Activated T-cell treated with anti-CD3 and anti-CD28 coated beads, Interleukin-2, amount 50 U/mL, for 1 hour (primary cell): ENCODE measurements at places on chromosomes 16 and 17.

GRCh38 chr17:1627982-1628855 lies at the start of gene SLC43A2:
Gene SLC43A2, minus strand, starts transcription at chr17:1628834. Its CDS starts 960 bp downstream, at chr17:1627874.
- DNase-seq: peak; percentile 77

- DNase-seq: no peak
Measured at GRCh38 chr17:64538508-64539130, 31.8 kb downstream of the CEP95 start.

DNA sequence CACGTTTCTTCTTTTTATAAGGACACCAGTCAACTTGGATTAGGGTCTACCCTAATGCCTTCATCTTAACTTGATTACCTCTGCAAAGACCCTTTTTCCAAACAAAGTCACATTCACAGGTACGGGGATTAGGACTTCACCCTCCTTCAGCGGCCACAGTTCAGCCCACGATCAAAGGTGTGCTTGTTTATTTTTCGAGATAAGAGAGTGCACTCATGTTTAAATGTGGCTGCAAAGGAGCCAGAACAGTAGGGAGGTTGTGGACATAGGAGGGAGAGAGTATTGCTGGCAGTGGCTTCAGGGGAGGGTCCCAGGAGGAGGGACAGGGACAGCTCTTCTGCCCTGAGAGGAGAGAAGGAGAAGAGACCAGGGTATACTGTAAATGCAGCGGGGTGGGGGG lies 46.7 kb downstream of the MGAT5B start:
- DNase-seq: no peak

- peak; percentile 41 for DNase-seq
Measured at GRCh38 chr16:57720142-57720575, 15.4 kb upstream of the KATNB1 start.

GRCh38 chr16:57984443-57985203 lies 13.7 kb upstream of the CNGB1 start:
- DNase-seq: peak; percentile 92

GRCh38 chr16:50684823-50685461 lies 3.8 kb upstream of the SNX20 start:
- peak; percentile 35 for DNase-seq

GRCh38 chr17:72660274-72661115 lies 432.0 kb downstream of the SLC39A11 start:
- no peak for DNase-seq

- no peak for DNase-seq
Measured at GRCh38 chr17:7982173-7982572, 20.2 kb upstream of the GUCY2D start.

DNA sequence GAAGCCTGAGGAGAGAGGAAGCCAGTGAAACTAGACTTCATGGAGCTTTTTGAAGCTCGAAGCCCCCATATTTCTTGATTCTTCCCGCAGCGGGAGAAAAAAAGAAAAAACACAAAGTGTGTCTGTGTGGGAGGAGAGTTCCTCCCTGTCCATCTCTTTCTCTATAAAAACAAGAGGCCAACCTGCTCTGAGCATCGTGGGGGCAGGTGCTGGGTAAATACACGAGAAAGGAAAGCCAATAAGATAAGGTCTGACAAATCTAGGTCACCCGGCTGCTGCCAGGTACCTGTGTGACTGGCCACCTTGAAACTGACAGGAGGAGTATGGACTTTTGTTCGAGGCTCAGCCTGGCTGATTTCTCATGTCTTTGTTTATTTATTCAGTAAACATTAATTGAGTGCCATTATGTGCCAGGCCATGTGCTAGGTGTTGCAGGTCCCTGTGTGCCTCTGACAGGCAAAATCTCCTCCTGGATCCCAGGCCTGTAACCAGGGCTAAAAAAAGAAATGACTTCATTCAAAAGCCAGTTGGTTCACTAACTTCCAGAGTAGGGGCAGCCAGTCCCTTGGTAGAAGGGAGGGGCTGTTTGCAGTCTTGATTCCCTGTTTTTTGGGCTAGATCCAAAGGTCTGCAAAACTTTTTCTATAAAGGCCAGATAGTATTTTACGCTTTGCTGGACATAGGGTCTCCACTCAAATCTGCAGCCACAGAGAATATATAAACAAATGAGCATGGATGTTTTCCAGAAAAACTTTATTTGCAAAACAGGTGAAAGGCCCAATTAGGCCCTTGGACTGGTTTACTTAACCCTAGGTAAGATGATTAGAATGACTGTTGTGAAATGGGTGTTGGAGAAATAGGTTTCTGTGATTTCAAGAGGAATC lies 35.6 kb downstream of the YPEL2 start:
- no peak for DNase-seq

DNA sequence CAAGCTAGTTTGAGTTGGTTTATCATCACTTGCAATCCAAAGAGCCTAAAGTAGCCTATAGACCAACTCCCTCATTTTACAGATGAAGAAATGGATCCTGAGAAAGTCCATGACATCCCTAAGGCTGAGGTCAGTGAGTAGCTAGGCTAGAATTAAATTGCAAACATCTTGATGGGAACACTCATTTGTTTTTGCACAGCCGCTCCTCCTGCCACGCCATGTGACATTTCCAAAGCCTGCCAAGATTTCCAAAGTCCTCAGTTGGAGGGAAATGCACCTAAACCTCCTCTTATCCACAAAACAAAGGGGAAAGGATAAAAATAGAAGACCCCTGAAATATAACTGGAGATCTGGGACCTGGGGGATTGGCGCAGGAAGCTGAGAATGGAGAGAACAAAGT lies 15.0 kb downstream of the TMEM92 start:
- DNase-seq: no peak

DNA sequence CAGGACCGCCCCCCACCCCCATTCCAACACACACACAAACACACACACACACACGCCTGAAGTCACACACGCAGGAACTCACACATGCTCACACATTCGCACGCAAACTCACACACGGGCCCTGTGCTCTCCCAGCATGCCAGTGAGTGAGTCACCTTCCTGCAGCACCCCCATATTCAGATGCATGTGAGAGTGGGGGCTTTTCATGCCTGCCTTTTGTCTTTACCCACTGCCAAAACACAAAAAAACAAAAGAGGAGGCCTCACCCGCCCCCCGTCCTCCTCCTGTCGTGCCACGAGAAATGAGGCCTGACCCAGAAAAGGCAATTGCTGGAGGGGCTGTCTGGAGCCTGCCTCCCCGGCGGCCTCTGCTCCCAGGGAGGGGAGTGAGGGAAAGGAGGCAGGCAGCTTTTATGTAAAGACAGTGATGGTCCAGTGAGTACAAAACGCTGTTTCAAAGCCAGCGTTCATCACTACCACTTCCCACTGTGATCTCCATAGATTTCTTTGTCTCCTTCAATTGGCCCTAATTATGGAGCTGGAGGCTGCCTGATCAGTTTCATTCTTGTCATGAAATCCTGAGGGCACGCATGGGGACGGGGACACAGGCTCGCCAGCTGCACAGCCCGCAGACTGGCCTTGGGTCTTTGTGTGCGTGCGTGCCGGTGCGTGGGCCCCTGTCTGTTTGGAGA lies 29.5 kb upstream of the GSE1 start:
- no peak for DNase-seq

GRCh38 chr17:69268543-69269014 lies 40.0 kb upstream of the ABCA10 start:
- DNase-seq: no peak
